ENCODE measurements at places on chromosomes 5 and 9. TPM values are rescaled to one million over a fixed set of nuclear protein-coding genes. Genes with fewer than 3 reads are reported as not detected.

GRCh38 chr5:54470128-54470527 is 14.6 kb downstream of the HSPB3 start:
- H3K4me3 ChIP-seq, result no peak overlapping the region
- DNase-seq, result no peak
- H3K36me3 ChIP-seq, result no peaks in the 10 kb centered on the region
- peaks cover 2% of the 10 kb centered on the region for H3K27me3 ChIP-seq

DNA sequence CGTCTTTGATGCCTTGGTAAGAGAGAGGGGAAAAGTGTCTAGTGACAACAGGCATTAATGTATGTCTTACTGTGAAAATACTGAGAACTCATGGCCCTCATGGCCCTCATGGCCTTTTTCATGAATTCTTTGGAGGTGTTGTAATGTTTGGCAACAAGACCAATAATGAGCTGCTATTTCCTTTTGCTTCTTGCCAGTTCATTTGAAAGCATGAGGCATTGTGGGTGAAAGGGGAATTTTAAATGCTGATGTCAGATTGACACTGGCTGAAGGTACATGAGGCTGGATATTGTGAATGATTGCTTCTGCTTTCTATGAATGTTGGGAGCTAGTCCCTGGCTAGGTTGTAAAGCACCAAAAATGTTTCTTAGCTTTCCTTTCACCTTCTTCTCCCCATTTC is 79.2 kb downstream of the DOCK2 start:
- no peaks in the 10 kb centered on the region for H3K27me3 ChIP-seq
- H3K4me3 ChIP-seq, result no peak overlapping the region
- DNase-seq, result no peak

GRCh38 chr5:107570805-107571531 is 99.8 kb downstream of the EFNA5 start:
- H3K27ac ChIP-seq, result no peak overlapping the region
- peaks cover 17% of the 10 kb centered on the region for H3K27me3 ChIP-seq
- peak; percentile 59 for DNase-seq

DNA sequence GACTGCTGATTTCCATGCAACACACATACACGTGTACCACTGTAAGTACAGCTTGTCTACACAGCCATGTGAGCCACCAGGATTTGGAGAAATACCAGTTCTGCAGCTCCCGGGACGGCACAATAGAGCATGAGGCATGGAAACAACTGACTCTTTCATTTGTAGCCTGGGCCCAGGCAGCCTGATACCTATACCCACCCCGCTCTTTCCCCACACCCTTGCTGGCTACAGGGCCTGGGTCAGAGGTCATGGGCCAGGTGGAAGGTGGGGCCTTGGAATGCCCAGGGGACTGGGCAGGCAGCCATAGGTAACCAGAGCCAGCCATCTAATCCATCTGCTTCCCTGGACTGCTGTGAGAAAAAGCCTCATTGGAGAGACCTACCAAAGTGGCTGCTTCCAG is 39.0 kb upstream of the ZSWIM6 start:
- H3K36me3 ChIP-seq, result no peaks in the 10 kb centered on the region
- no peak for DNase-seq
- no peaks in the 10 kb centered on the region for H3K27me3 ChIP-seq
- no peak overlapping the region for H3K4me3 ChIP-seq

DNA sequence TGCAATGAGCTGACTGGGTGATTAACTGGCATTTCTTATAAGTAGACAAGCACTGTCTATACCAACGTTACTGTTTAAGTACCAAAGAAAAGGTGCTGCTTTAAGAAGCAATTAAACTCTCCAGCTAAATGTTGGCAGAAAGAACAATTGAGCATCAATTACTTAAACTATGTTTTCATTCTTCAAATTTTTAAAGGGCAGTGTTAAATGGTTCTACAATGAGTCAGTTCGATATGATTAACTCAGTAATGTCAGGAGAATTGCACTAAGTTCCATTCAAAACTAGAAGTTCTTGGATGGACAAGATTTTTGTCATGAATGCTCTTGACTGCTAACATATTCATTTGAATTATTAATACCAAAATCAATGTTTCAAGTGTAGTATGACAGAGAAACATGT is 593.7 kb downstream of the DNAH5 start:
- H3K4me1 ChIP-seq, result no peaks in the 10 kb centered on the region
- no peak for DNase-seq
- H3K36me3 ChIP-seq, result no peaks in the 10 kb centered on the region

GRCh38 chr5:116573279-116573701 is 1.3 kb downstream of the SEMA6A start:
- no peak overlapping the region for H3K27ac ChIP-seq
- H3K27me3 ChIP-seq, result peaks cover 75% of the 10 kb centered on the region
- no peaks in the 10 kb centered on the region for H3K36me3 ChIP-seq
- H3K4me3 ChIP-seq, result peak overlapping the region; percentile 25

DNA sequence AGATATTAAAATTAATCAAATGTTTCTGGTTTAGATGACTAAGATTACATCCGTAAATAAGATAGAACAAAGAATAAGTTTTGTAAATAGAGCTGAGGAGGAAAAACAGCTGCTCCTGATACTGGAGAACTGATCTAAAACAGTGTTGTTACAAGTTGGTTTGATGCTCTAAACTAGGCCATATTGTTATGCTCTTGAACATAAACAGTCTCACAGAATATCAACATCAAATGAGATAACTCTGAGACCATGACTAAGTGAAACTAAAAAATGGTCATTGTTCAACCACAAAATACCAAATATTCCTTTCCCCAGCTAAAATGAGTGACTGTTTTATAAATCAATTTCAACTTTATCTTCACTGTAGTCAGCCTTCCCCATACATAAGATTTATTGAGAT is 16.5 kb upstream of the SRFBP1 start:
- H3K27me3 ChIP-seq, result peaks cover 6% of the 10 kb centered on the region
- no peak for DNase-seq
- no peak overlapping the region for H3K4me3 ChIP-seq
- no peaks in the 10 kb centered on the region for H3K36me3 ChIP-seq

GRCh38 chr9:135790850-135791249 is 88.9 kb downstream of the KCNT1 start:
- no peak overlapping the region for H3K27ac ChIP-seq
- no peak overlapping the region for H3K4me3 ChIP-seq
- H3K4me1 ChIP-seq, result no peaks in the 10 kb centered on the region

- H3K36me3 ChIP-seq, result no peaks in the 10 kb centered on the region
- H3K4me1 ChIP-seq, result no peaks in the 10 kb centered on the region
- DNase-seq, result no peak
- H3K27me3 ChIP-seq, result peaks cover 1% of the 10 kb centered on the region
Measured at GRCh38 chr9:98427491-98427890, 172.0 kb upstream of the TBC1D2 start.

- no peaks in the 10 kb centered on the region for H3K36me3 ChIP-seq
- H3K27ac ChIP-seq, result no peak overlapping the region
- DNase-seq, result no peak
- no peaks in the 10 kb centered on the region for H3K27me3 ChIP-seq
- H3K4me3 ChIP-seq, result no peak overlapping the region
Measured at GRCh38 chr5:91487420-91487819, 104.3 kb upstream of the ARRDC3 start.

COMMD10 gene
- 22.1 TPM for total RNA-seq

PTGES gene
- not detected for total RNA-seq

PCDHA8 gene
- total RNA-seq, result not detected

All from activated CD4-positive, alpha-beta memory T cell treated with anti-CD3 and anti-CD28 coated beads for 36 hours (primary cell).